ENCODE measurements at places on chromosomes 2 and 18.

DNA sequence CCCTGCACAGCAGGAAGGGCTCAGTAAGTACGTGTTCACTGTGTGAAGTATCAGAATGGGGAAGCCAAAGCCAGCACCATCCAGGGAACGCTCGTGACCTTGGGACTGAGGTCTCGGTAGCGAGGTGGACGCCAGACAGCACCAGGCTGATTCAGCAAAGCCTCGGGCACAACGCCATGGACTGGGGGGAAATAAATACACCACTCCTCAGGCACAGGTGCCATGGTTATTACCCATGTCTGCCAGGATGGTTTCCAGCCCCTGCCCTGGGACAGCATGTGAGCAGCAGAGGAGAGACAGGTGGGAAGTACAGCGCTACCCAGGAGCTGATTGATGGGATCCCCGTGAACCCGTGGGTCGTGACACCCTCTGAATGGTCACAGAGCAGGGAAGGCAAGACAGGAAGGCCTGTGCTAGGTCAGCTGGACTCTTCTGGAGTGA lies 53.0 kb downstream of the REEP1 start:
- DNase-seq: no peak

DNA sequence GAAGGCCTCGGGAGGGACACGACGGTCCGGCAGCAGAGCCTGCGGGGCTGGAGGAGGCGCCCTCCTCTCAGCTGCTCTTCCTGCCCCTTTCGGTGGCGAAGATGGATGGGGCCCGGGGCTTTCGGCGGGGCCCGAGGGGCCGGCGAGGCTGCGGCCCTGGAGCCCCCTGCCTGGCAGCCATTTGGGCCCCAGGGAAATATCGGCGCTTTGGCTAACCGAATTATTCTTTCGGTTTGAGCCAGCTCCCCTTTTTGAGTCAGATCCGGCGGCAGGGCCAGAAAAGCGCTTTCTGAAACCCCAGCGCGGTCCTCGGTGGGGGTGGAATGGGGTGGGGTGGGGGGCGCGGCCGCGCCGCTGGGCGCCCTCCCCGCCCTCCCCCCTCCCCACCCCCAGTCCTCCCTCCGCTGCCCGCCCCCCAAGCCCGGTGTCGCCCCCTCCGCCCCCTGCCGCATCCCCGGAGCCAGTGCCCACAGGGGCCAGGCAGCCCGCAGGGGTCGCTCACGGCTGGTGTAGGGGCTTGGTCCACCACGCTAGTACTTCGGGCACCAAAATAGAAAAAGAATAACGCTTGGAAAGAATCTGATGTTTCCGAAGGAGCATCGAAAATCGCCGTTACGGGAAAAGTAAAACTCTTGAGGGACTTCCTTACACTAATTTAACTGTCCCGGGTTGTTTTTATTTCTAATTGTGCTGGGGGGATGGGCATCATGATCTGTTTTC lies 9.1 kb upstream of the ARID5A start:
- peak; percentile 83 for DNase-seq

DNA sequence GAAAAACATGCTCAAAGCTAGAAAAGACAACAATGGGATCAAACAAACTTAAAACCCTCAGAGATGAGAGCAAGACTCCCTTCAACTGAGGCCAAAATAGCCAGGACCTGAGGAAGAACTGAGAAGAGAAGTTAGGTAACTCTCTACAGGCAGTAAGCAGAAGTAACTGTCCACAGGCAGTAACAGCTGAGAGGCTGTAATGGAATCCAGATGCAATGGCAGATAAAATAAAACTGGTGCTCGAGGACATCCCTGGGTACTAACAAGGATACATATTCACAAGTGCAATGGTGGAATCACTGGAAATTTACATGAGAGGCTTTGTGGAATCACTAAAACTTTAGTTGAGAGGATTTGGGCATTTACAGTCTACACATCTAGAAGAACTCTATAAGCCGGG lies 30.4 kb upstream of the C2orf66 start:
- no peak for DNase-seq

GRCh38 chr2:42008241-42008921 lies 39.4 kb upstream of the PKDCC start:
- DNase-seq: no peak

GRCh38 chr2:88099798-88100488 lies 27.9 kb downstream of the FABP1 start:
- DNase-seq: peak; percentile 11
